Small intestine (tissue), 16 donors: ENCODE measurements at places on chromosomes 1 and 21. TPM values are rescaled to one million over a fixed set of nuclear protein-coding genes. Genes with fewer than 3 reads are reported as not detected.

The PDC gene
- not detected for polyA plus RNA-seq

DNA sequence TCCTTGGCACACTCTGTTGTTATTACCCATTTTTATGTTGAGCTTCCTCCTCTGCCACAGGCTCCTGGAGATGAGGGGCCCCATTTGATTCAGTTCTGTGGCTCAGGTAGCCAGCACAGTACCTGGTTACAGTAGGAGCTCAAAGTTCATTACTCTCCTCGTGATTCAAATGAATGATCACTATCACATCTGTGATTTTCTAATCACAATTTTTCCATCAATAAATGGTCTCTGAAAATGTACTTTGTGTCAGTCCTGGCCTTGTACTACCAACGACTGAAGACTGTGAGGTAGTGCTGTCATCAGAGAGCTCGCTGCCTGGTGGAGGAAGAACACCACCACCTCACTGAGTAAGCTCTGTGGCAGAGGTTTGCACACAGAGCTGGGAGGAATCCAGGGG is 106.8 kb upstream of the JUN start:
- H3K27me3 ChIP-seq, result no peaks in the 10 kb centered on the region
- peak overlapping the region; percentile 5 for H3K27ac ChIP-seq
- no peak overlapping the region for H3K4me3 ChIP-seq
- no peaks in the 10 kb centered on the region for H3K36me3 ChIP-seq
- H3K4me1 ChIP-seq, result peaks cover 8% of the 10 kb centered on the region

DNA sequence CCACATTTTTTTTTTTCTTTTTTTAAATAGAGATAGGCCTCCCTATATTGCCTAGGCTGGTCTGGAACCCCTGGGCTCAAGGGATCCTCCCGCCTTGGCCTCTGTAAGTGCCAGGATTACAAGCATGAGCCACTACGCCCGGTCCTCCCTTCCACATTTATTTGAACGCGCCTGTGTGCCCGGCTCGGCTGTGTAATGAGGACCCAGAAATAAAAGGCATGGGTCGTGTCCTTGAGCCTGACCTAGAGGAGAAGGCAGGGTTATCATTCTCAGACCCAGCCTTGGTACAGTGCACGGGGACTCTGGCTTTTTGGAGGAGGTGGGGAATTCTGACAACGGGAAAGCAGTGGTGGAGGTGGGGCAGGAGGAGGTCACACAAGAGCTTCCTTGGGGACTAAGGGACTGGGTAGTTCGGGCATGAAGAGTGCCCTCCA is 841 bp downstream of the CENPF start:
- peak; percentile 17 for DNase-seq
- no peaks in the 10 kb centered on the region for H3K4me1 ChIP-seq
- peak overlapping the region; percentile 60 for H3K4me3 ChIP-seq
- H3K36me3 ChIP-seq, result no peaks in the 10 kb centered on the region

- no peak overlapping the region for H3K4me3 ChIP-seq
- DNase-seq, result peak; percentile 51
- no peaks in the 10 kb centered on the region for H3K27me3 ChIP-seq
- H3K36me3 ChIP-seq, result no peaks in the 10 kb centered on the region
Measured at GRCh38 chr1:90579212-90579802, 137.8 kb downstream of the BARHL2 start.

GRCh38 chr1:61318319-61319125 is 236.2 kb downstream of the NFIA start:
- H3K27ac ChIP-seq, result peak overlapping the region; percentile 88
- H3K27me3 ChIP-seq, result no peaks in the 10 kb centered on the region
- H3K36me3 ChIP-seq, result no peaks in the 10 kb centered on the region
- DNase-seq, result peak; percentile 26

The CLCA4 gene
- not detected for polyA plus RNA-seq

DNA sequence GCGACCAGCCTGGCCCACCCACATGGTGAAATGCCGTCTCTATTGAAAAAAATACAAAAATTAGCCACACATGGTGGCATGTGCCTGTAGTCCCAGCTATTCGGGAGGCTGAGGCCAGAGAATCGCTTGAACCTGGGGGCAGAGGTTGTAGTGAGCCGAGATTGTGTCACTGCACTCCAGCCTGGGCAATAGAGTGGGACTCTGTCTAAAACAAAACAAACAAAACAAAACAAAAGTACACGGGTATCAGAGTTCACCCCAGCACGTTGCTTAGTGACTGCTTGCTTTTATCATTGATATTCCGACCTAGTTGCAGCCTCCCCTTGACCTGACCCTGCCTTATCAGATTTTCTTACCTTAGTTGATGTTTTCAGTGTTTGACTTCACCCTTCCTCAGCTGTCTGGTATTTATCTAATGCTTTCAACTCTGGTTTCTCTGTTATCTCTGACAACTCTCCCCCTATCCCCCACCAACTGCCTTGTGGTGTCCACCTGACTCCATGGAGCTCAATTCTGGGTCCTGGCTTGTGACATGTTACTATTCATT is 5.1 kb downstream of the TLCD4 start:
- DNase-seq, result peak; percentile 83
- peaks cover 3% of the 10 kb centered on the region for H3K27me3 ChIP-seq
- H3K36me3 ChIP-seq, result no peaks in the 10 kb centered on the region
- H3K4me1 ChIP-seq, result no peaks in the 10 kb centered on the region
- peak overlapping the region; percentile 43 for H3K27ac ChIP-seq

DNA sequence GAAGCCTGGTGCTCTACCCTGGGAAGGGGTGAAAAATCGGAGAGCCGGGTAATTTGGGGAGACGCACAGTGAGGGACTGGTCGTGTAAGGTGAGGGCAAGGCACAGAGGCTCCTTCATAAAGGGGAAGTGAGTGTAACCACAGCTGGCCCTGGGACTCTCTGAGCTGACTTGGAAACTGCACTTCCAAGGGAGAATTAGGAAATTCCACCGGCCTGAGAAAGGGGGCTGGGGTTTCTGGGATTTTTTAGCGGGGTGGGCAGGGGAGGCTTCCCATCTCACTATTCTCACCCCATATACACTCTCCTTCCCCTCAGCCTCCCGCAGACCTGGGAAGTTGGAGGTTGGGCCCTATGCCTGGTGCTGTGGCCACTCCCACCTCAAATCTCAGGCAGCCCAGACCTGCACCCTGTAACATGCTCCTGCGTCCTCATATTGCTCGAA is 88.3 kb upstream of the IPO9 start:
- peaks cover 14% of the 10 kb centered on the region for H3K4me1 ChIP-seq
- H3K36me3 ChIP-seq, result no peaks in the 10 kb centered on the region
- peak overlapping the region; percentile 52 for H3K4me3 ChIP-seq
- peak overlapping the region; percentile 76 for H3K27ac ChIP-seq
- no peak for DNase-seq
- peaks cover 13% of the 10 kb centered on the region for H3K27me3 ChIP-seq

The TAL1 gene
- 0.45 TPM for polyA plus RNA-seq

GRCh38 chr1:185824106-185824505 is 89.9 kb downstream of the HMCN1 start:
- no peaks in the 10 kb centered on the region for H3K4me1 ChIP-seq
- H3K36me3 ChIP-seq, result no peaks in the 10 kb centered on the region
- no peak for DNase-seq

DNA sequence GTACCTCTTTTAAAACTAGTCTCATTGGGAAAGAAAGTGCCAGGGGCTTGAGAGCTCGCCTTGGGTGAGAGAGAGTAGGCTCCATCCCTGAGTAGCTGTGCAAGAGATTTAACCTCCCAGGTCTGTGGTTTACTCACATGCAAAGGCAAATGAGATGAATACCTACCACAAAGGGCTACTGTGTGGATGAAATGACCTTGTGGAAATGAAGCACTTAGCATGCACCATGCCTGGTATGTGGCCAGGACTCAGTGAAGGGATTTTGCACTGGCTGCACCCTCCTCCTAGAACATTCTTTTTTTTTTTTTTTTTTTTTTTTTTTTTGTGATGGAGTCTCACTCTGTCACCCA is 120.3 kb downstream of the PROX1 start:
- H3K36me3 ChIP-seq, result no peaks in the 10 kb centered on the region
- no peak overlapping the region for H3K27ac ChIP-seq
- no peaks in the 10 kb centered on the region for H3K27me3 ChIP-seq
- no peaks in the 10 kb centered on the region for H3K4me1 ChIP-seq
- no peak for DNase-seq

- no peaks in the 10 kb centered on the region for H3K27me3 ChIP-seq
- no peak overlapping the region for H3K4me3 ChIP-seq
- H3K27ac ChIP-seq, result no peak overlapping the region
- DNase-seq, result peak; percentile 6
Measured at GRCh38 chr1:199113265-199113869, 474.5 kb downstream of the PTPRC start.

The PLA2G5 gene
- polyA plus RNA-seq, result not detected

- no peaks in the 10 kb centered on the region for H3K36me3 ChIP-seq
- H3K27me3 ChIP-seq, result peaks cover 12% of the 10 kb centered on the region
- H3K27ac ChIP-seq, result no peak overlapping the region
Measured at GRCh38 chr1:2431518-2431917, 19.2 kb upstream of the PEX10 start.

DNA sequence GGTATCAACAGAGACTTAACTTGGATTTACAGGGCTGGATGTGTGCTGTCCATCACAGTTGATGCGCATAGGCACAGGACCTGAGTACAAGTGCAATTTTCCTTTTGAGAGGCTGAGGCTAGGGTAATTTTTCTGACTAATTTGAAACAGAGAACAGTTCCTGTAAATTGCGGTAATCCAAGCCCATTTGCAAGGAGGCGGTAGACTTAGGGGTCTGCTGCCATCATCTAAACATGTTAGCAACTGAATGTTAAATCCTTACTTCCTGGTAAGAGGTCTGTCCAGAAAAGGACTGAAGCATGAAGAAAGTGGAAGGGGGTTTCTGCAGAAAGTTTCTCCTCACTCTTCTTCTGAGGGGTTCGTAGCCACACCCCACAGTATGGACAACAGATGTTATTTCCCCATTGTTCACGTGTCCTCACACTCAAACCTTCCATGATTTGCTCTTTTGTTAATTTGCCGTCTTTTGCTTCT is 23.7 kb upstream of the C1orf198 start:
- no peaks in the 10 kb centered on the region for H3K4me1 ChIP-seq
- H3K36me3 ChIP-seq, result no peaks in the 10 kb centered on the region
- no peaks in the 10 kb centered on the region for H3K27me3 ChIP-seq
- no peak overlapping the region for H3K4me3 ChIP-seq
